ENCODE measurements at places on chromosomes 1 and 21. TPM values are rescaled to one million over a fixed set of nuclear protein-coding genes. Genes with fewer than 3 reads are reported as not detected.
A peak's percentile ranks its signal among the peaks of the same experiment; 100 is the strongest.

GRCh38 chr1:4071653-4072052 lies 171.6 kb upstream of the C1orf174 start:
- DNase-seq = no peak
- H3K4me3 ChIP-seq = no peak overlapping the region
- H3K27ac ChIP-seq = no peak overlapping the region
- no peaks in the 10 kb centered on the region for H3K4me1 ChIP-seq
- no peaks in the 10 kb centered on the region for H3K36me3 ChIP-seq

HLX gene
- 19.3 TPM for total RNA-seq

DNA sequence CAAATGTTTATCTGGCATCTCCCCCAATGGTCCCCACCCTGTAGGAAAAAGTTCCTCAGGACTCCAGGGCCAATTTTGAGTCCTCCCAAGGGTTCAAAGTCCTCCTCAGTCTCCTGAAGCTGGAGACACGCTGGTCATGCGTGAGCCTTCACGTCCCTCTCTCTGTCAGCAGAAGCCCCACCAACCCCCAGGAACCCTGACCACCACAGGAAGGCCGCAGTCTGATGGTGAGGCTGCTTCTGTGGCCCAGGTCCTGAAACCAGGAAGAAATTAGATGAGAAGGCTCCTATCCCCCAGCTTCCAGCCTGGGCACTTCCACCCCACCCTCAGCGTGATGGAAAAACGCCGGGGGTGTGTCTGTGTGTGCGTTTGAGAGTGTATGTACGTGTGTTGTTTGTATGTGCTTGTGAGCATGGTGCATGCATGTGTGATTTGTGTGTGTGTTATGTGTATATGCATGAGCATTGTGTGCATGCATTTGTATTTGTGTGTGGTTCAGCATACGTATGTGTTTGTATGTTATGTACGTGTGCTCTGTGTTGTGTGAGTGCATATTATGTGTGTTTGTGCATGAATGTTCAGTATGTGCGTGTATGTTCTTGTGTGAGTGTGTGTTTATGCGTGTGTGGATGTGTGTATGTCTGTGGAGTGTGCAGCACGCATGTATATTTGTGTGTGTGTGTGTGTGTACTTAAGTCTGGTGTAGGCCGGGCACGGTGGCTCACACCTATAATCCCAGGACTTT lies 92.5 kb downstream of the SIK1 start:
- no peaks in the 10 kb centered on the region for H3K36me3 ChIP-seq
- H3K27me3 ChIP-seq = no peaks in the 10 kb centered on the region
- H3K27ac ChIP-seq = no peak overlapping the region
- peaks cover 20% of the 10 kb centered on the region for H3K4me1 ChIP-seq

DNA sequence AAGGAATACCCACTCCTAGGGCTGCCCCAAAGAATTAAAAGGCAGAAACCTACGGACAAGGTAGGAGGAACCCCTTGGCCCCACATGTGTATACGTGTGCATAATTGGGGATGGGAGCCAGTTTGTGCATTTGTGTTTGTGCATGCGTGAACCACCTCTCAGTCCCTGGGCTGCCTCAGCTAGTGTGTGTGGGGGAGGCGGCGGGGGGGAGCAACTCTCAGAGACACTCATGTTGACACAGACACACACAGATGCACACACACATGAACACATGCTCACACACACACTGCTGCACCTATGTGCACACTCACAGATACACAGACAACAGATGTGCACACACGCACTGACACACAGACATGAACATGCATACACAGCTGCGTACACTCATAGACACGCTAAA lies 5.1 kb downstream of the LDLRAD1 start:
- no peaks in the 10 kb centered on the region for H3K36me3 ChIP-seq
- no peak overlapping the region for H3K27ac ChIP-seq
- H3K4me3 ChIP-seq = no peak overlapping the region
- DNase-seq = no peak

- no peaks in the 10 kb centered on the region for H3K36me3 ChIP-seq
- H3K4me3 ChIP-seq = peak overlapping the region; percentile 84
- peak overlapping the region; percentile 96 for H3K27ac ChIP-seq
Observed at GRCh38 chr1:185157599-185158412, 839 bp downstream of the SWT1 start.

- H3K4me1 ChIP-seq = no peaks in the 10 kb centered on the region
- no peaks in the 10 kb centered on the region for H3K27me3 ChIP-seq
- no peak for DNase-seq
- no peak overlapping the region for H3K4me3 ChIP-seq
- peaks cover 63% of the 10 kb centered on the region for H3K36me3 ChIP-seq
Observed at GRCh38 chr1:110056285-110056683, 14.2 kb downstream of the ALX3 start.

TRABD2B gene
- total RNA-seq = not detected

- no peaks in the 10 kb centered on the region for H3K4me1 ChIP-seq
- DNase-seq = no peak
- H3K27me3 ChIP-seq = no peaks in the 10 kb centered on the region
- peaks cover 35% of the 10 kb centered on the region for H3K36me3 ChIP-seq
Observed at GRCh38 chr1:150650193-150650592, 20.8 kb upstream of the ENSA start.

GRCh38 chr21:37489553-37489952 lies 123.0 kb downstream of the DYRK1A start:
- no peak for DNase-seq
- no peaks in the 10 kb centered on the region for H3K4me1 ChIP-seq
- H3K4me3 ChIP-seq = no peak overlapping the region
- H3K36me3 ChIP-seq = peaks cover 62% of the 10 kb centered on the region
- H3K27ac ChIP-seq = no peak overlapping the region
- no peaks in the 10 kb centered on the region for H3K27me3 ChIP-seq

SERINC2 gene
- 0.40 TPM for total RNA-seq

DNA sequence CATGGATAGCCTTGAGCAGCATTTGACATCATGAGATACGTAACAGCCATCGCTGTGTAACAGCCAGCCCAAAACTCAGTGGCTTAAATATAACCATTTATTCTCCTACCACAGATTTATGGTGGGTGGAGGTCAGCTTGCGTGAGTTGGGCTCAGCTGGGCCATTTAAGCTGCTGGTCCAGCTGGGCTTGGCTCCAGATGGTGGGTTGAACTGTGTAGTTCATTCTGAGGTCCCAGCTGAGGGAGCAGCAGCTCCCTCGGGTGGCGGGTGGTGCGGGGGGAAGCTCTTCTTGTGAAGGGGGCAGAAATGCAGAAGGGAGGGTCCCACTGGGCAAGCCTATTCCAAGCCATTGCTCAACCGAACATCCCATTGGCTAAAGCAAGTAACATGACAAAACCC lies 75.9 kb downstream of the IGSF21 start:
- DNase-seq = no peak
- no peaks in the 10 kb centered on the region for H3K4me1 ChIP-seq
- no peak overlapping the region for H3K27ac ChIP-seq
- no peaks in the 10 kb centered on the region for H3K36me3 ChIP-seq
- no peak overlapping the region for H3K4me3 ChIP-seq
- H3K27me3 ChIP-seq = no peaks in the 10 kb centered on the region

GPR37L1 gene
- not detected for total RNA-seq

OVAAL gene
- total RNA-seq = not detected

DNA sequence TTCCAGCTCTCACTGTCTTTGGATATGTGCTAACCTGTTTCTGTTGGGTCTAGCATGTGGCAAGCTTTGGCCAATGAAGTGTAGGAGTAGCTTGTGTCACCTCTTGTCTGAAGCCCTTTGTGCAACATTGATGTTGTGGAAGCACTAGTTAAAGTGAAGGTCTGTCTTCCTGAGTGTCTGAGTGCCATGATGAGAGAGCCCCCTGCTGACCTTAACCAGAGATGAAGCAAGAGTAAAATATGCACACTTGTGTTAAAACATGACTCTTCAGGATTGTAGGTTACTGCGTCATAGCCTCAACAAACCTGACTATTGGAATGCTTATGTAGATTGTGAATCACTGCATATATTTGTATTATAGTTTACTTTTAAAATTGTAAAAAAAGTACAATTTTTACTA lies 103.7 kb downstream of the NCAM2 start:
- DNase-seq = no peak
- H3K4me1 ChIP-seq = no peaks in the 10 kb centered on the region
- no peaks in the 10 kb centered on the region for H3K27me3 ChIP-seq
- no peak overlapping the region for H3K4me3 ChIP-seq
- no peaks in the 10 kb centered on the region for H3K36me3 ChIP-seq

DNA sequence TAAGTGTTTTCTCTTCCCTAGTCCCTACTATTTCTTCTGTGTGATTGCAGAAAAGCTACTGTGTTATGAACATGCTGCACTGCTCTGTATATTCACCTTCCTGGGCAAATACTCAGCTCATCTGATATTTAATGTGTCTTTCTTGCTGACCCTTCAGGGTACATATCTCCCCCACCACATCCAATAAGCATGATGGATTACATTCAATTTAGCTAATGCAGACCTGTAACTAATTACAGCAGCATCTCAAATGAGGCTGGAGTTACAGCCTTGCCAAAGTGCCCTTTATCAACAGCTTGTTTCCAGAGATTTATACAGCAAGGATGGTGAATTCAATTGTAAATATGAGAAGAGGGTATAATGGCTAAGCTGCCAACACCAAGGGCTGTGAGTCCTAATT lies 144.0 kb downstream of the KCNH1 start:
- no peak overlapping the region for H3K4me3 ChIP-seq
- no peaks in the 10 kb centered on the region for H3K4me1 ChIP-seq
- no peak overlapping the region for H3K27ac ChIP-seq
- H3K27me3 ChIP-seq = no peaks in the 10 kb centered on the region
- no peak for DNase-seq

FBXO42 gene
- total RNA-seq = 19.5 TPM

GRCh38 chr21:39637971-39638240 lies 25.2 kb downstream of the B3GALT5 start:
- no peaks in the 10 kb centered on the region for H3K27me3 ChIP-seq
- no peaks in the 10 kb centered on the region for H3K4me1 ChIP-seq
- no peak for DNase-seq
- H3K27ac ChIP-seq = no peak overlapping the region
- no peak overlapping the region for H3K4me3 ChIP-seq

TNFRSF9 gene
- 6.4 TPM for total RNA-seq

LAMC2 gene
- not detected for total RNA-seq

DNA sequence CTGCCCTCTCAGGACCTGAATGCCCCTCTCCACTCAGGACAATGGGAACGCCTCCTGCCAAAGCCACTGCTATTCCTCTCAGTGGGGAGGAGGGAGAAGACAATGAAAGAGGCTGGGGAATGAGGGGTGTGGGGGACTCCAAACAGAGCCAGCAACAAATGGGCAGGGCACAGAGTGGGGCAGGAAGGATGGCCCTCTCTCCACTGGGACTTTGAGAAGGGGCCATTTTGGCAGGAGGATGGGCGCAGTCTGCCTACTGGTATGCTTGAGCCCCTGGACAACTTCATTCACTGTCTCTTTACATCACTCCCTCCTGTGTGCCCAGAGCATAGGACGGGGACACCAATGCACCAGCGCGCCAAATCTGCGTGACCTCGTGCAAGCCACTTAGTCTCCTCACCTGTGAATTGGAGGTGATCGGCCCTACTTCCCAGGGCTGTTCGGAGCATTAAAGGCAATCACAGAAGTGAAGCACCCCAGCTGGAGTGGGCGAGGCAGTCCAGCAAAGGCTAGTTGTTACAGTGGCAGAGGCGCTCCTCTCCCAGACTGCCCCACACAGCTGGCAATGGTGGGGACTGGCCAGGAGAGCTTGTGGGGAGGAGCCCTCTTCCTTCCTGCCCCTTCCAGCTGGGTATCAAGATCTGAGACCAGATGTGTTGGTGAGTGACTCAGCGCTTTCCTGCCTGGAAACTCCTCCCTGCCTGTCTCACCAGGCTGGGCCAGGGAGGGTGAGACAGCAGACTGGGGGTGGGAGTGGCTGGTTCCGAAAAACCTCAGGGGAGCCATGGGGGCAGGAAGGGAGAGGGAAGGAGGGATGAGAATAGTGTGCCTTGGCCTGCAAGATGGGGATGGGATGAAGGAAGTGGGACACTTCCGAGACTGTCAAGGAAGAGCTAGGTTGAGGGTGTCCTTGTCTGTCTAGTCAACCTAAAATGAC lies 22.4 kb upstream of the SYNC start:
- DNase-seq = no peak
- H3K4me1 ChIP-seq = no peaks in the 10 kb centered on the region
- H3K4me3 ChIP-seq = no peak overlapping the region

RSPO1 gene
- total RNA-seq = not detected

- no peak for DNase-seq
- H3K4me1 ChIP-seq = no peaks in the 10 kb centered on the region
- no peaks in the 10 kb centered on the region for H3K27me3 ChIP-seq
- H3K4me3 ChIP-seq = peak overlapping the region; percentile 24
Observed at GRCh38 chr1:56774067-56774609, 45.1 kb downstream of the FYB2 start.

DNA sequence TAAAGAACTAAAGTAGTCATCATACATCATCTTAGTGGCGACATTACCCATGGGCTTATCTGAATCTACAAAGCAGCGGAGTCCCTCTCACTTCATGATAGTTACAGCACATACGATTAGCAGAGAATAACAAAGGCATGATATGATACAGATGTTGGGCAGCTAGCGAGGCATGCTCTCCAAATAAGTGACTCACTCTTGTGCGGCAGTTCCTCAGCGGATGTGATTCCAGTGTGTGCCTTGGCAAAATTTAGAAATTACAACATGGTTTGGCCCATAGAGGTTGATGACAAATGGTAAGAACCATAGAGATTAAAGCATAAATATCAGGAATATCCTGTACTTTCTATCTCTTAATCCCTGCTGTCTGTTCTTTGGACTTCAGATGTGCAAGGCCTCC lies 48.1 kb upstream of the PAXBP1 start:
- no peak overlapping the region for H3K27ac ChIP-seq
- no peaks in the 10 kb centered on the region for H3K27me3 ChIP-seq
- H3K36me3 ChIP-seq = no peaks in the 10 kb centered on the region
- H3K4me1 ChIP-seq = no peaks in the 10 kb centered on the region

- no peak for DNase-seq
- H3K4me3 ChIP-seq = no peak overlapping the region
- no peak overlapping the region for H3K27ac ChIP-seq
- no peaks in the 10 kb centered on the region for H3K27me3 ChIP-seq
Observed at GRCh38 chr1:110098222-110099026, 13.8 kb upstream of the UBL4B start.

GRCh38 chr1:85623061-85623471 lies 42.5 kb downstream of the CCN1 start:
- no peaks in the 10 kb centered on the region for H3K4me1 ChIP-seq
- no peaks in the 10 kb centered on the region for H3K36me3 ChIP-seq
- no peaks in the 10 kb centered on the region for H3K27me3 ChIP-seq
- no peak overlapping the region for H3K27ac ChIP-seq
- no peak for DNase-seq

- no peak overlapping the region for H3K27ac ChIP-seq
- DNase-seq = no peak
- no peaks in the 10 kb centered on the region for H3K36me3 ChIP-seq
- H3K4me1 ChIP-seq = peaks cover 4% of the 10 kb centered on the region
Observed at GRCh38 chr1:203512517-203512847, 18.5 kb downstream of the OPTC start.

KRTAP21-2 gene
- not detected for total RNA-seq

GRCh38 chr1:52856026-52856425 lies 13.5 kb downstream of the ZYG11A start:
- H3K4me1 ChIP-seq = no peaks in the 10 kb centered on the region
- no peak overlapping the region for H3K4me3 ChIP-seq
- H3K27me3 ChIP-seq = no peaks in the 10 kb centered on the region
- H3K36me3 ChIP-seq = no peaks in the 10 kb centered on the region
- DNase-seq = no peak

SRM gene
- 30.9 TPM for total RNA-seq

CLEC20A gene
- total RNA-seq = not detected

NTNG1 gene
- 0.58 TPM for total RNA-seq

- no peaks in the 10 kb centered on the region for H3K36me3 ChIP-seq
- no peak overlapping the region for H3K27ac ChIP-seq
- no peak overlapping the region for H3K4me3 ChIP-seq
- no peaks in the 10 kb centered on the region for H3K27me3 ChIP-seq
- DNase-seq = no peak
Observed at GRCh38 chr21:16550118-16550517, 820.3 kb downstream of the USP25 start.

Data from natural killer cell (primary cell).